ENCODE measurements at places on chromosomes 2 and 18. TPM values are rescaled to one million over a fixed set of nuclear protein-coding genes. Genes with fewer than 3 reads are reported as not detected.

DNA sequence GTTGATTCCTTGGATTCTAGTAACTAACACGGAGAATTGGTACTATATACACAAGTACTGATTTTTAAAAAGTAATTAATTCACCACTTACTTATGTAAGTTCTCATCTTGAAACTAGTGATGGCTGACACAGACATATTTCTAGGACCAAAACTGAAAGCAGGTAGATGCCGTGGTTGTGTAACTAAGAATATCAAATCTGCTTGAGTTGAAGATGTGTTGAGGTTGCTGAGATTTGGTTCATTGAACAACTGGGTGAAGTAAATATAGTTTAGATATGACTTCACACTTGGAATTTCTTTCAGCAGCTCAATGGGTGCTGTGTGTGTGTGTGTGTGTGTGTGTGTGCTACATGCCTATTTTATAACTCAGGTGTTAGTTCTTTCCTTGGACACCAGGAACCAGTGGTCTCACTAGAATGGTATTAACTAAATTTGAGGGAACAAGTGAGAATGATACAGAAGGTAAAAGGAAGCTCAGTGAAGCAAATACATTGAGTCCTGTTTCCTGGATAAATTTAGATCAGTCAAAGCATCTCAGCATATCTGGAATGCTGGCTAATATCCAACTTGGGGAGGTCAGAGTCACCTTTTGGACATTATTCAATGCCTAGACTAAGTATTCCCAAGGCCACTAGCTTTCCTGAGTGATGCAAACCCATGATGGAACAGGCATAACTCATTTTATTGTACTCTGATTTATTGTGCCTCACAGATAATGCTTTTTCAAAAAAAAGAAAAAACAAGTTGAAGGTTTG is 110.7 kb upstream of the ZEB2 start:
- no peak overlapping the region for H3K4me3 ChIP-seq
- no peaks in the 10 kb centered on the region for H3K27me3 ChIP-seq
- no peak for DNase-seq
- peaks cover 7% of the 10 kb centered on the region for H3K4me1 ChIP-seq
- H3K36me3 ChIP-seq: no peaks in the 10 kb centered on the region
- no peak overlapping the region for H3K27ac ChIP-seq

- H3K4me3 ChIP-seq: no peak overlapping the region
- no peak overlapping the region for H3K27ac ChIP-seq
- H3K4me1 ChIP-seq: no peaks in the 10 kb centered on the region
These were observed 127.0 kb upstream of the CCDC195 start for GRCh38 chr2:224843141-224843540.

DNA sequence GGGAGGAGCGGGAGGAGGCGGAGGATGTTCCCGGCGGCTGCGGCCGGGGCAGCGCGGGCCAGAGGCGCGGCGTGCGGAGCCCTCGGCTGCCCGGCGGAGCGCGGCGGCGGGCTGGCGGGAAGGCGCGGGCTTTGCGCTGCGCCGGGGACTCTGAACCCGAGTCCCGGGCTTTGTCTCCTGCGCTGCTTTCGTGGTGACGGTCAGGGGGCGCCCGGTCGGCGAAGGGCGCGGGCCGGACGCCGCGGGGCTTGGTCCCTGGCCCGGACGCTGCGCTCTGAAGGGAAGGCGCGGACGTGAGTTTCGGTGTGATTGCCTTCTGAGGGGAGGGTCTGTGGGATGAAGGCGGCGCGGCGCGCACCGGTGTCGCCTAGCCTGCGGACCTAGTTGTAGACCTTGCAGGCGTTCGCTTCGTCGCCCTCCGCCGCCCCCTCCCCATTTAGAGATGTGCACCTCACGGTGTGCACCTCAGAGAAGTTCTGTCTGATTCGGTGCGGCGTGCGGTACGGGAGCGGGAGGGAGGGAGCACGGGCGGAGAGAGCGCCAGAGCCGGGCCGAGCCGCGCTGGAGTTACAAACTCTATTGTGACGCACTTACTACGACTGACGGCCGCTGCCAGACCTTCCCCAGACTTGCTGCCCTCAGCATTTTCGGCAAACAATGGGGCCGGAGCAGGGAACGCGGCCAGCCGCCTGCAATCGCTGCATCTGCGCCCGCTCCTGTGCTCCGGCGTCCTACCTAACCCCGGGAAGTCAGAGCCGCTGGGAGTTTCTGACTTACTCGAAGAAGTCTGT is 2.1 kb downstream of the BCL2L11 start:
- peak overlapping the region; percentile 91 for H3K4me3 ChIP-seq
- peaks cover 13% of the 10 kb centered on the region for H3K27me3 ChIP-seq
- peak overlapping the region; percentile 89 for H3K27ac ChIP-seq
- DNase-seq: peak; percentile 94

DNA sequence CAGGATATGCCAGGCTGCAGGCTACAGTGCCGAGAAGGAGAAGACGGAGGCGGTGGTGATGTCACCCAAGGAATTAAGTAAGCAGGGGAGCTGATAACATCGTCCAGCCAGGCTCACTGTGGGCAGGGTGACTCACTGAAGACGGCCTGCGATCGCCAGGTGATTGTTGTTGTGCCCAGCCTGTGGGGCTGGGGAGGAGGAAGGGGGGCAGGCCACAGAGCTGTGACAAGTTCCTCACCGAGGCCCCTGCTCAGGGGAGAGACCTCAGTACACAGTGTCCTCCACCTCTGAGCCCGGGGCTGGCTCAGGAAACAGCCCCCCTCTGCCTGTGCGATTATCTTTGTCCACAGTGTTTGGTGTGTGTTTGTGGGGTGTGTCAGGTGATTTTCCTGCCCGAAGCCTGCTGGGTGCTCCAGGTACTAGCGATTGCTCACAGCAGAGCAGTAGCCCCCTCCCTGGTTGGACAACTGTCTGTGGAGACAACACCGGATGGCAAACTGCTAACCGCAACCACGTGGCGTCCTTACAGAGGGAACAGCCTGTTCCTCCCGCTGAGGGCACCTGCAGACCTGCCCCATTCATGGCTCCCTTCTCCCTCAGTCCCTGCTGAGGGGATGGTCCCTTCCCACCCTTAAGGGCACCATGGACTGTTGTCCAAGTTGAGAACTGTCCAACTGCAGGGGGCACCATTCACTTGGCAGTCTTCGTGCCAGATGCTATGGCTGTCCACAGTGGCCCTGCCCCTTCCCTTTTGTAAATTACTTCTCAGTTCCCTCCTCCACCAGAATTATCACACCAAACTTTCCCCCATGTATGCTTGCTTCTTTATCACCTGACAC is 95.1 kb downstream of the ZFP36L2 start:
- no peaks in the 10 kb centered on the region for H3K36me3 ChIP-seq
- peaks cover 63% of the 10 kb centered on the region for H3K4me1 ChIP-seq
- peak; percentile 89 for DNase-seq
- peak overlapping the region; percentile 85 for H3K27ac ChIP-seq
- no peak overlapping the region for H3K4me3 ChIP-seq

GRCh38 chr2:126558029-126558428 is 97.9 kb upstream of the GYPC start:
- H3K27me3 ChIP-seq: no peaks in the 10 kb centered on the region
- no peak for DNase-seq
- H3K36me3 ChIP-seq: no peaks in the 10 kb centered on the region
- no peak overlapping the region for H3K27ac ChIP-seq

- H3K4me3 ChIP-seq: no peak overlapping the region
- no peaks in the 10 kb centered on the region for H3K27me3 ChIP-seq
- no peak for DNase-seq
- no peaks in the 10 kb centered on the region for H3K36me3 ChIP-seq
- H3K4me1 ChIP-seq: no peaks in the 10 kb centered on the region
These were observed 4.7 kb downstream of the CHRNA1 start for GRCh38 chr2:174759381-174760065.

DNA sequence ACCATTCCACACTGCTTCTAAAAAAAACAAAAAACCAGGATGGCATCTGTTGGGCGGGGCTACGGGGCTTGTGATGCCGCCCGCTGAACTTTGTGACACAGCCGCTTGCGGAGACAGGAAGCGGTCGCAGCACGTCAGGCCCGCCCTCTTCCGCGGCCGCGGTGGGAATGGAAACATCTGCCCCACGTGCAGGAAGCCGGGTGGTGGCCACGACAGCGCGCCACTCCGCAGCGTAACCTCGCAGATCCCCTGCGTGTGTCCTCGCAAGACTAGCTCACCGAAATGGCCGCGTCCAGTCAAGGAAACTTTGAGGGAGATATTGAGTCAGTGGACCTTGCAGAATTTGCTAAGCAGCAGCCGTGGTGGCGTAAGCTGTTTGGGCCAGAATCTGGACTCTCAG is 168.5 kb downstream of the SUCLG1 start:
- no peak for DNase-seq
- H3K4me3 ChIP-seq: no peak overlapping the region
- no peaks in the 10 kb centered on the region for H3K36me3 ChIP-seq
- no peak overlapping the region for H3K27ac ChIP-seq
- H3K27me3 ChIP-seq: no peaks in the 10 kb centered on the region
- H3K4me1 ChIP-seq: no peaks in the 10 kb centered on the region

DNA sequence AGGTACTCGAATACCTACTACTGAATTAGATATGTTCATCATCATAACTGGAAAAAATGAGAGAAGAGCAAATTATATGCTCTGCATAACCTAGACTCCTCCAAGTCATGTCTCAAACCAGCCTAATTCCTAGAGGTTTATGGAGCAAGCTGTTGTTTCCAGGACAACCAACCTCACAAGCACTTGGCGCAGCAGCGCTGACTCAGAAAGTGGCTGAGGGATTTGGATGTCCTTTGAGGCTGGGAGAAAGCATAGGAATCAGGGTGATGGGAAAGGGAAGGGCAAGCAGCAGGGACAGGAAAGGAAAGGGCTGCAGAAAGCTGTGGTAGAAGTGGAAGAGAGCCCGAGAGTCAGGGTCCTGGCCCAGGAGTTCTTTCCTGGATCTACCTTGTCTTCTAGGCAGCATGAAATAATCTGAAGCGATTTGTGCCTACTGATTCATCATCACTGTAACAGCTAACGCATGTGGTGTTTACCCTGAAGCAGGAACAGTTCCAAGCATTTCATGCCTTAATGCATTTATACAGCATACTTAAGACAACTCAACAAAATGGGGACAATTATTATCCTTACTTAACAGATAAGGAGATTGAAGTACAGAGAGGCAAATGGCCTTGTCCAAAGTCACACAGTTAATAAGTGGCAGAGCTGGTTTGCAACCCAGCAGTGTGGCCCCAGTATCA is 3.7 kb downstream of the PLEK start:
- H3K4me3 ChIP-seq: no peak overlapping the region
- no peak for DNase-seq
- no peaks in the 10 kb centered on the region for H3K27me3 ChIP-seq
- H3K27ac ChIP-seq: no peak overlapping the region
- H3K36me3 ChIP-seq: no peaks in the 10 kb centered on the region
- H3K4me1 ChIP-seq: peaks cover 9% of the 10 kb centered on the region

- no peaks in the 10 kb centered on the region for H3K4me1 ChIP-seq
- H3K27ac ChIP-seq: no peak overlapping the region
- H3K4me3 ChIP-seq: no peak overlapping the region
- H3K27me3 ChIP-seq: peaks cover 3% of the 10 kb centered on the region
- DNase-seq: no peak
- H3K36me3 ChIP-seq: no peaks in the 10 kb centered on the region
These were observed 25.3 kb upstream of the STEAP3 start for GRCh38 chr2:119198240-119198840.

DNA sequence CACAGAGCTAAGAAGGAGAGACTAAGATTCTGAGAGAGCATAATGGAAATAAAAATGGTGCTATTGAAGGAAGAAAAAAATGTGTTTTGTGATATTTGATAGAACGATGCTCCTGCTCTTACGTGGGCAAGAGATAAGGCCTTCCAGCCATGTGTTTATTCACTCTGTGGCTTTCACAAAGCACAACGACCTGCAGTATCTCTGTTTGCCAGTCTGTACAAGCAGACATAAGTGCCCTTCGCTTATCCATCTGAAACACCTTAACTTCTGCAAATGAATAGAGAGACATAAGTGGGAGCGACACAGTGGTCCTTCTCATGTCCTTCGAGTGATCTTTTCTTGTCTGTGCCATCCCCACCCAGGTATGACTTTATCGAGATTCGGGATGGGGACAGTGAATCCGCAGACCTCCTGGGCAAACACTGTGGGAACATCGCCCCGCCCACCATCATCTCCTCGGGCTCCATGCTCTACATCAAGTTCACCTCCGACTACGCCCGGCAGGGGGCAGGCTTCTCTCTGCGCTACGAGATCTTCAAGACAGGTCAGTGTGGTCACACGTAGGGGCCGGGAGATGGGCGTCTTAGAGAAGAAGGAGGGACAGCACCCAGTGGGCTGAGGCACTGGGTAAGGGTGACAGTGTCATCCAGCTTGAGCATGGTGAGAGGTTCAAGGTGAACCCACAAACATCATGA is 33.7 kb downstream of the NRP2 start:
- H3K36me3 ChIP-seq: no peaks in the 10 kb centered on the region
- H3K4me1 ChIP-seq: peaks cover 4% of the 10 kb centered on the region
- H3K27me3 ChIP-seq: no peaks in the 10 kb centered on the region
- DNase-seq: no peak
- no peak overlapping the region for H3K27ac ChIP-seq

GRCh38 chr2:134713176-134713575 is 5.6 kb downstream of the TMEM163 start:
- H3K4me1 ChIP-seq: peaks cover 7% of the 10 kb centered on the region
- no peaks in the 10 kb centered on the region for H3K36me3 ChIP-seq
- DNase-seq: no peak
- peaks cover 49% of the 10 kb centered on the region for H3K27me3 ChIP-seq
- H3K4me3 ChIP-seq: no peak overlapping the region
- no peak overlapping the region for H3K27ac ChIP-seq

DNA sequence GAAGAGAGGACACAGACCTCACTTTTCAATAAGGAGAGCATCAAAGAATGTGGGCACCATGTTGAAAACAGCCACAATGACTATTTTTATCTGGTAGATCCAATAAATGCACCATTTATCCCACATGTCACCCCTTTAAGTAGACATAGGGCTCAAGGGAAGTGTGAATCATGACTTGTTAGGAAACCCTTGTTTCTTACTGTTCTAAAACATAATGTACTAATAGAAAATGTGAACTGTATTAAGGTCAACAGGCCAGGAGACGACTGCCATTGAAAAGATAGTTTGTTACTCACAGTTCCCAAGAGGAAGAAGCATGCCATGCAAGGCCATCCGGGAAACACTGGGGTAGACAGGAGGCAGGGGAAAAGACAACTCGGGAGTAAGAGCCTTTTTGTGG is 137.7 kb downstream of the EN1 start:
- H3K27ac ChIP-seq: no peak overlapping the region
- DNase-seq: no peak
- H3K27me3 ChIP-seq: no peaks in the 10 kb centered on the region
- H3K4me1 ChIP-seq: no peaks in the 10 kb centered on the region

GRCh38 chr2:114192362-114192761 is 250.1 kb upstream of the DPP10 start:
- no peak overlapping the region for H3K4me3 ChIP-seq
- H3K27ac ChIP-seq: no peak overlapping the region
- DNase-seq: no peak

DNA sequence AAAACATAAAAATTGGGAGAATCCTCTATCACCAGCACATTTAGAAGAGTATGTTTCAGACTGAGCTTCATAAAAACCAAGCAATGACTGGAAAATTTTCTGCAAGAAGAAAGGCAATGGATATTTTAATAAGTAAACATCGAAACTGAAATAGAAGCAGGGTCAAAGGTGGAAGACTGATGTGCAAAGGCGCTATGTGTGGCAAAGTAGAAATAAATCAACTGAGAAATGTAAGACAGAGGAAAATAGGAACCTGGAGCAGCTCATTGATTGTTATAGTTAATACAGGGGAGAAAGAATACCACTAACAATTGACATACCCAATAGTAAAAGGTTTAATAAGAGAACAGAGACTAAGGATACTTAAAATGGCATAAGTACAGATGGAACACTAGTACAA is 818.4 kb downstream of the SOCS6 start:
- H3K4me1 ChIP-seq: no peaks in the 10 kb centered on the region
- no peak overlapping the region for H3K27ac ChIP-seq
- DNase-seq: no peak
- H3K27me3 ChIP-seq: no peaks in the 10 kb centered on the region
- H3K4me3 ChIP-seq: no peak overlapping the region

CAPN13 gene
- 0.48 TPM for total RNA-seq

FOXI3 gene
- total RNA-seq: 0.21 TPM

PLEKHH2 gene
- total RNA-seq: 6.8 TPM

FAM136A gene
- 24.7 TPM for total RNA-seq

Data from suprapubic skin (tissue), 4 donors.